ENCODE measurements at places on chromosomes 4 and X. TPM values are rescaled to one million over a fixed set of nuclear protein-coding genes. Genes with fewer than 3 reads are reported as not detected.
A peak's percentile ranks its signal among the peaks of the same experiment; 100 is the strongest.

Gene COL4A5
- 9.8 TPM for total RNA-seq

Gene OTUD6A
- not detected for total RNA-seq

Gene CYLC1
- not detected for total RNA-seq

Gene AP1S2
- 26.6 TPM for total RNA-seq

Gene FAM9C
- total RNA-seq: not detected

Gene VCX3B
- not detected for total RNA-seq

Gene ADH6
- total RNA-seq: not detected

DNA sequence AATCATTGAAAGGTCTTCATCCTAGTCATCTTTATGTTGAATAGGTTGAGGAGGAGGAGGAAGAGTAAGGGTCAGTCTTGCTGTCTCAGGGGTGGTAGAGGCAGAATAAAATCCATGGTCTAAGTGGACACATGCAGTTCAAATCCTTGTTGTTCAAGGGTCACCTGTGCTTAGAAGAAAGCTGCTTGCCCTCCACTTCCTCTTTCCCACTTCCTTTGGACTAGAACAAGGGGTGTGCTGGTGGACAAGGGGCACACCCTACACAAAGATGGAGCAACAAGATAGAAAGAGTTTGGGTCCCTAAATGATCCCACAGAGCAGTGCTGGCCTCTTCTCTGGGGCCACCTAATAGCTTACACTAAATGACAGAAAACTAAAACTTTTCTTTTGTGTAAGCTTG lies 47.9 kb downstream of the HSD17B13 start:
- DNase-seq: no peak

DNA sequence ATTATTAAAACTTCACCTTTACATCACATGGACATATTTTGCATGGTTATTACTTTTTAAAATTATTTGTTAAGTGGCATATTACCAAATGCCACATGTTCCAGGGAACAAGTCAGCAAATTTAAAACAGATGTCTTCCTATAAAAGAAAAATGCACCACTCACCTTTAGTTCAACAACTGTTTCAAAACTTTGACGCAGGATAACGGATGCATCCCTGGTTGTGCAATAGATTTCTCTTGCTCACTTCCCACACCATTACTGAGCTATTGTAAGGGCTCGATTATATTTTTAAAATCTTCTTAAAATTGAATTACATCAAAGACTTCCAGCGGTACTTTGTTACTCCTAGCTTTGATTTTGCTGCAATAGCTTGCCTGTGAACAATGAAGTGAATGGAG lies 93.0 kb upstream of the ARHGAP24 start:
- no peak for DNase-seq

DNA sequence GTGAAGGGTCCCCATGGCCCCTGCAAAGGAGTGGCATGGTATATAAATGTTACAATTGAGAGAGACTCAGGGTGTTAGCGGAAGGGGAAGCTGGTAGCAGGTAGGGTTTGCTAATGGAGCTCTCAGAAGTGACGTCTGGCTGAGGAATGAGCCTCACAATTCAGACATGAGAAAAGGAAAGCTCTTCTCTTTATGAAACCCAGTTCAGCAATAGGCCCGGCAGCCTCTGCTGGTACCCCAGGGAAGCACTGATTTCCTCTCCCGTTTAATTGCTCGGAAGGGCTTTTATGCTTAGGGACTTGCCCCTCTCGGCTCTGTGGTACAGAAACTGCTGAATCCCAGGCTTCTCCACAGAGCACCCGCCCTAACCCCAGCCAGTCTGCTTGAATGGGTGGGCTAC lies 19.4 kb upstream of the AFAP1 start:
- DNase-seq: peak; percentile 17

DNA sequence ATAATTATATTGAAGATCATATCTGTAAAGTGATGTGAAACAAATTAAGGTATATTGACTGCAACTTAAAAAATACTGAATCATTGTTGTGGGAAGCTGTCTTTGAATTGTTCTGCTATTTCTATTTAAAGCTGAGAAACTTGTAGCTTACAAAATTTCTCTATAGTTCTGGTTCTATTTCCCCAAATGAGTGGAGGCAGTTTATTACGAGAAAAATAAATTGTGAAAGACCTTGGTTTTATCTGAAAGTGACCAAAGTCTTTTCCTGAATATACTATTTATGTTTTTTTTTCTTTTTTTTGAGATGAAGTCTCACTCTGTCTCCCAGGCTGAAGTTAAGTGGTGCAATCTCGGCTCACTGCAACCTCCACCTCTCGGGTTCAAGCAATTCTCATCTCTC lies 165.4 kb downstream of the SH3BGRL start:
- no peak for DNase-seq

- no peak for DNase-seq
Measured at GRCh38 chr4:4726051-4726450, 133.4 kb upstream of the MSX1 start.

- DNase-seq: no peak
Measured at GRCh38 chr4:46927201-46927600, 18.2 kb upstream of the COX7B2 start.
